RPMI7951 (cell line): ENCODE measurements at places on chromosomes 4 and X.

DNA sequence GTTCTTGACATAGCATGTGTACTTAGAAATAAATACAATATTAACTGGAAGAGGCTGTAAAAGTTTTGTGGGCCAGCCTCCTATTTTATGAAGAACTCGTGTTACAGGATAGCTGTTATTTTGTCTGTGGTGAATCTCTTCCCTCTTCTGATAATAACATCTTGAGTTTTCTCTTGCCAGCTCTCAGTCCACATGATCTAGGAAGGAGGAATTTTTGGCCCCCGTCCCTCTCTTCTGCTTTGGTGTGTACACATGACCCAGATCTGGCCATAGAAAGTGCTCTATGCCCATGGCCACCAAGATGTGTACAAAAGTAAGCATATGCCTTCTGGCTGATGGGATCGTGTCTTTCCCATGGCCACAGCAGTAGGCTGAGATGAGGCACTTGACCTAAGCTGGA is 108.0 kb upstream of the LEF1 start:
- no peak for DNase-seq

DNA sequence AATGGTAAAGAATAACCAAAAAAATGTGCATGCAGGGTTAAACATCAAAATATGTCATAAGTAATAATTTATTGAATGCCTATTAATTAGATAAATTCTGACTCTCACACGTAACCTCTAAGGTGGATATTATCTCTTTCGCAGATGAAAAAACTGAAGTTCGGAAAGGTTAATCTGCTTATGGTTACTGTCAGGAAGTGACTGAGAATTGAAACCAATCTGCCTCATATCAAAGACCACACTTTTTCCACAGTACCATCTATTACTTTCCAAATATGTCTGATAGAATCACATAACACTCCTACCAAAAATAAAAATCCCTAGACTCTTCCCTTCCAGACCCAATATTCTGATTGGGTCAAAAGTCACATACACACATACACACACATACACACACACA is 6.2 kb downstream of the CHIC2 start:
- no peak for DNase-seq

DNA sequence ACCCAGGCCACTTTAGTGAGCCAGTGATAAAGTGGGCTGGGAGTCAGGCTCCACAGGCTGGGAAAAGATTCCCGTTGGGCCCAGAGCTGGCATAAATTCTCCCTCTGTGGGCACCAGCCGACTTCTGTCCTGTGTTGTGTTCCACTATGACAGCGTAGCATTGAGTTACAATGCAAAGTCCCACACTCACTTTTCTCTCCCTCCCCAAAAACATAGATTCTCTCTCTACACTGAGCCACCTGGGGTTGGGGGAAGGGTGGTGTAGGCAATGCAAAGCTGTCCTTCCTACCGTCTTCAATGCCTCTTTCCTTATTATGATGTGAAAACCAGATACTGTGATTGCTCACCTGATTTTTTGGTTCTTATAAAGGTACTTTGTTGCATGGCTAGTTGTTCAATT is 566.2 kb downstream of the RAPGEF2 start:
- no peak for DNase-seq

GRCh38 chrX:129654652-129655546 is at the start of gene APLN:
Gene APLN, minus strand, starts transcription at chrX:129654956. Its CDS starts 326 bp downstream, at chrX:129654630.
- peak; percentile 58 for DNase-seq
